ENCODE measurements at places on chromosomes 12 and 14.

DNA sequence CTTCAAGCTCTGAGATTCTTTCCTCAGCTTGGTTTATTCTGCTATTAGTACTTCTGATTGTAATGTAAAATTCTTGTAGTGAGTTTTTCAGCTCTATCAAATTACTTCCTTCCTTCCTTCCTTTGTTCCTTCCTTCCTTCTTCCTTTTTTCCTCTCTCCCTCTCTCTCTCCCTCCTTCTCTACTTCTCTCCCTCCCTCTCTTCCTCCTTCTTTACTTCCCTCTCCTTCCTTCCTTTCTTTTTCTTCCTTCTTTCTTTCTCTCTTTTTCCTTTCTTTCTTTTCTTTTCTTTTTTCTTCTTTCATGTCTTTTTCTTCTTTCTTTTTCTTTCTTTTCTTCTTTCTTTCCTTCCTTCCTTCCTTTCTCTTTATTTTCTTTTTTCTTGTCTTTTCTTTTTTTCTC lies 565.2 kb upstream of the STXBP6 start:
- DNase-seq, result no peak

- DNase-seq, result no peak
These were observed 25.9 kb downstream of the CEP83 start for GRCh38 chr12:94433744-94434143.

GRCh38 chr14:59358102-59358501 lies 107.1 kb downstream of the GPR135 start:
- DNase-seq, result no peak

DNA sequence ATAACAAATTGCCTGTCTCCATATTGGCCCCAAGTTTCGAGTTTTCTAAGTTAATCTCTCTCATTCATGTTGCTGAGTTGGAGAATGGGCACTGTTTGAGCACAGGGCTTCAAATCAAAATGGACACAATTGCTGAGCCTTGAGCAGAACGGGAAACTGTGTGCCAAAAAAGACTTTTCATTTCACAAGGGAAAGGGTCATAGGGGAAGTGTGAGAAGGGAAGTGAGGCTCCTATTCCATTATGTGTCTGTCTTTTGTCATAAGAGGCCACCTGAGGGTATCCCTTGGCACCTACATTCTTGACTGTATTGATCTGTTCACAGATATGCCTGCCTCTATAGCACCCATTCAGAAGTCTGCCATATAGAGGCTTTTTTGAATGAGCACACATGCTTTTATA lies 59.1 kb downstream of the TTLL5 start:
- no peak for DNase-seq

GRCh38 chr14:94924189-94924588 lies 154.3 kb upstream of the GSC start:
- no peak for DNase-seq

GRCh38 chr12:60230056-60230455 lies 634.2 kb downstream of the SLC16A7 start:
- no peak for DNase-seq

GRCh38 chr14:103281496-103282231 lies 52.4 kb upstream of the EIF5 start:
- DNase-seq, result no peak

DNA sequence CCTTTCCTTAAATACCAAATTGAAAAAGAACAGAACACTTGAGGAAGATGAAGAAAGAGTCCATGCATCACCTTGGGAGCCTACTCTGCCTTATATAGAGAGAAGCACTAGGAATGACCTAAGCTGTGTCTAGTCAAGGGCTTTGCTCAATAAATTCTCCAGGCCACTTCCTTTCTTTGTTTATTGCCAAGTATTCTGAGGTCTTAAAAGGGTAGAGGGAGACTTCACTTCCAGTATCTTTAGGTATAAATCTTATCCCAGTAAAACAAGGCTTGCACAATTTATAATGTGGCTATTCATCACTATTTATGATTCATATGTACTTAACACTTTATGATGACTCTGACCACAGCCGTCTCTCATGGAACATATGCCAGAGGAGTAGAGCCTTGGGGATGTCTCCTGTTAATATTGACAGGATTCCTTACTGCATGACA lies 85.1 kb upstream of the ARHGAP5 start:
- DNase-seq, result no peak

DNA sequence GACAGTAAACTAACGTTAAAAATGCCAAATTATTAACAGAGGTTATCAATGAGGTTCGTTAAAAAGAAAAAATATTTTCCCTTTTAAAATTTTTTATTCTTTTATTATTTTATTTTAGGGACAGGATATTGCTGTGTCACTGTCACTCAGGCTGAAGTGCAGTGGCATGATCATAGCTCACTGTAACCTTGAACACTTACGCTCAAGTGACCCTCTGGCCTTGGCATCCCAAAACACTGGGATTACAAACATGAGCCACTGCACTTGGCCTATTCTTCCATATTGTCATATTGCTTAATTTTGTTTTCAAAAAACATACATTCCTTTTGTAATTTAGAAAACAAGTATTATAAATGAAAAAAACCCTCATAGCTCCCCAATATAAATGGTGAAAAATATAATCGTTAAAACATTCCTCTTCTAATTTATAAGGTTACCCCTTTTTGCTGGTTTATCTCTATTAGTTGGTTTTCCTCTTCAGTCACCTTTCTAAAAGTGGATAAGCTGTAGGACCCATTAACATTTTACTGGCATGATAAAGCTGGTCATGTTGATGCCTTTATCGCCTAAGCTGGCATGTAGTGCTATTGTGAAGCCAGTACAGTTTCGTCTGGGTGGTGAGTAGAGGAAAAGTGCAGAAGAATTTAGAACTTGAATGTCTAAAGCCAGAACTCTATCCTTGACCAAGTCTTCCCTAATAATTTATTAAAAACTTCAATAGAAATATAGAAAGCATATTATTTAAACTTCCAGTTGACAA lies 27.6 kb downstream of the PDE3A start:
- DNase-seq, result no peak

GRCh38 chr12:56237552-56237951 lies 7.7 kb downstream of the SLC39A5 start:
- DNase-seq, result no peak

DNA sequence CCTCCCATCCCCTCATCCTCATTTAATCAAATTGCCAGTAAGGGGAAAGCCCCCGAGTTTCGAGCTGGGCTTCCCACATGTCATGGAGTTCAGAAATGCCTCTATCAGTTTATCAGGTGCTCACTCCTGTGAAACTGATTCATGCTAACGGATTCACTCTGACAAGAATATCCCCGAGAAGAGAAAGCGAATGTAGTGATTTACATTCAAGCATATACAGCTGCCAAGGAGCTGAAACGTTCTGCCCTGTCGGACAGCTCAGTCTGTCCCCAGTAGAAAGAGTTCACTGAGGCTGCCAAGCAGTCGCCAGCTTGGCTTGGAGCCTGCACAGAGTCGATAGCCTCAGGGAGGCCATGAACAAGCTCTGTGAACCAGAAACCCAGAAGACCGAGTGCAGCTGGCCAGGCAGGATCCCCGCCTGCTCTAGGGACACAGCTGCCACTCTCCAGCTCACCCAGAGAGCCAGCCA lies 88.4 kb downstream of the TMCC3 start:
- DNase-seq, result no peak

DNA sequence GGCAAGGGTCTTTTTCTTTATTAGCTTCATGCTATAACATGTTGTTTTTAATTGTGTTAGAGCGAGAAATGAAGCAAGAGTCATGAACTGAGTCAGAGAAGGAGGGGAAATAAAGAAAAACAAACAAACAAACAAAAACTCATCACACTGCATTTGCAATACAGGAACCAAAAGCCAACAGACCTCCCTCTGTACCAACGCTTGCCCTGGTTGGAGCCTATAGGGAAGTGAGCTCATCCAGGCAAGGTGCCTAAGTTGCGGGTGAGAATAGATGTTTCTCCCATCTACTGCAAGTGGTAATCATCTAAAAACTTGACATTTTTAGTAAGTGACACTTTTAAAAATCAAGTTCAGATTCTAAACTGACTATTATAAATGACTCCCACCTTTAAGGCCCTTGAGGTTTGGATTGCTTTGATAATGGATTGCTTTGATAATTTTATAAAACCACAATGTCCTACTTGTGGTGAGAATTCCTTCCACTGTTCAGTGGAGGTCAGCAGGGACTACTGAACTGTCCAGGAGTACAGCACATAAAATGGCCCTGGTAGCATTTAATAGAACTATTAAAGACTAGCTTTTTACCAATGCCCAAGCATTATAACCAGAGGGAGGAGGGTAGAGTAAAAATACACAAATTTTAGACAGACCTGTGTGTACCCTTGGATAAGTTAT lies 31.3 kb downstream of the SLC38A1 start:
- DNase-seq, result no peak

GRCh38 chr12:131583090-131583712 lies 127.7 kb upstream of the SFSWAP start:
- DNase-seq, result no peak

DNA sequence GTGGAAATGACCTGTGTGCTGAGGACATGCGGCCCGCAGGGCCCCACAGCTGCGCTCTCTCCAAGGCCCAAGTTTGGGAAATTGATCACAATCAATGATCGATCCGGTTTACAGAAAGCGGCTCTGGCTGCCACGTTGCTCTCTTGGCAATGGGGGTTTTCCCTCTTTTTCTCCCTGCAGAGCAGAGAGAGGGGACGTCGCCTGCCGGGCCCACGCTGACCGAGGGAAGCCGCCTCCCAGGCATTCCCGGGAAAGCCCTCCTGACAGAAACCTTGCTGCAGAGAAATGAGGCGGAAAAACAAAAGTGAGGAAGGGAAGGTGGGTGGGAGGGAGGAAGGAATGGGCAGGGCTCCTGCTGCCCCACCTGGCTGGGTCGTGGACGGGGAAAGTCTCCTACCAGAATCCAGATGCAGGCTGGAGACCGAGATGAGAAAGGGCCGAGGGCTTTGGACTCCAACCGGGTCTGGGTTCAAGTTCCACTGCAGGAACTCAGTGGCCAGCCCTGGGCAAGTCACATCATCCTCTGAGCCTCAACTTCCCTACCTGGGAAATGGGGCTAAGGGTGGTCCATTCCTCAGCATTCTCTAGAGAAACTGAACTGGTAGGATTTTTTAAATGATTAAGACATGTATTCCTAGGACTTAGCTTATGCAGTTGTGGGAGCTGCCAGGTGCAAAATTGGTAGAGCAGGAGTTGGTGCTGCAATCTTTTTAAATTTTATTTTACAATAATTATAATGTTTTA lies 75.5 kb downstream of the PHETA1 start:
- no peak for DNase-seq

DNA sequence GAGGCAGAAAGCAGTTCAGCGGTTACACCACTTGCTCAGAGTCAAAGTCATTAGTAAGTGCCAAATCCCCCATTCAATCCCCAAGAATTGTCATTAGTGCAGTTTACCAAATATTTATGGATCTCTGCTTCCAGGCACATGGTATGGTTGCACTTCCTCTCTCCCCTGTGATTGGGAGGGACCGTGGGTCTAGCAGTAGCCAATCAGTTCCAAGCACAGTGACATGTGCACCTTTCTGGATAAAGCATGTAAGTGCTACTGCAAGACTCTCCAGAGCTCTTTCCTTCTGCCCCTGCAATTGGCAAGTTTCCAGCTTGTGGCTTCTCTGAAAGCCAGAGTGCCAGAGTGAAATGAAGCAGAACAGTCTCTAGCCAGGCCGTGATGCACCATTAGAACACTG lies 85.3 kb upstream of the FLRT2 start:
- no peak for DNase-seq

DNA sequence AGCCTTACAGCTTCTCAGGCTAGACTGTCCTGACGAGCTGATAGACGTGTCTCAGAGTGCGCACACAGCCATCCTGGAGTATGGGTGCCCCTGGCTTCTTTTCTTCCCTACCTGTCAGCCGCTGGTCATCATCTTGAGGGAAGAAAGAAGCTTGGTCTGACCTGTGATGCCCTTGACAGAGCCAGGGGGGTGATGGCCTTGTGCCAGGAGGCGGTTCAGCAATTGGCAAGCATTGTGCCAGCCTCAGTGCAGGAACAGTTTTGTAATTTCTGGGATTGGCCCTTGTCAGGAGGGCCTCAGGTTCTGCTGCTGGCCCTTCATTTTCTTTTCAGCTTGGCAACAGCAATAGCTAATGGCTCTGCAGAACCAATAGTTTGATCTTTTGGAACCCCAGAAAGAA lies 80.1 kb downstream of the ADCK1 start:
- DNase-seq, result no peak

GRCh38 chr14:95018821-95019220 lies 138.5 kb downstream of the DICER1 start:
- DNase-seq, result no peak

- no peak for DNase-seq
These were observed 88.8 kb downstream of the CHGA start for GRCh38 chr14:93011650-93012325.

- DNase-seq, result no peak
These were observed 9.5 kb upstream of the LTBP2 start for GRCh38 chr14:74621556-74621955.

DNA sequence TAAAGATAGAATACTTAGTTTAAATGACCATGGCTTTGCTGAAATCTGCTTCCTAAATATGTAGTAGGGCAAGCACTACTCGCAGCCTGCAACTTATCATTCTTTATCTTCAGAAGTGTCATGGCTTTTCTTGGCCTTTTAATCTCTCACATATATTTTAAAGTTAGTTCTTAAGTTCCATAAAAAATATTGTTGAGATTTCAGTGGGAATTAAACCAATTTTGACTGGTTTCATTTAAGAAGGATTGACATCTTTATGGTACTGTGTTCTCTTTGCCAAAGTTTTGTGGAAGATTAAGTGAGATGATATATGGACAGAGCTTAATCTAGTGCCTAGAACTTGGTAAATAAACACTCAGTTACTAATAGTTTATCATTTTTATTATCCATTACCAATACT lies 56.7 kb downstream of the KIAA0586 start:
- no peak for DNase-seq

GRCh38 chr12:132432721-132433577 lies 57.0 kb upstream of the FBRSL1 start:
- DNase-seq, result no peak

DNA sequence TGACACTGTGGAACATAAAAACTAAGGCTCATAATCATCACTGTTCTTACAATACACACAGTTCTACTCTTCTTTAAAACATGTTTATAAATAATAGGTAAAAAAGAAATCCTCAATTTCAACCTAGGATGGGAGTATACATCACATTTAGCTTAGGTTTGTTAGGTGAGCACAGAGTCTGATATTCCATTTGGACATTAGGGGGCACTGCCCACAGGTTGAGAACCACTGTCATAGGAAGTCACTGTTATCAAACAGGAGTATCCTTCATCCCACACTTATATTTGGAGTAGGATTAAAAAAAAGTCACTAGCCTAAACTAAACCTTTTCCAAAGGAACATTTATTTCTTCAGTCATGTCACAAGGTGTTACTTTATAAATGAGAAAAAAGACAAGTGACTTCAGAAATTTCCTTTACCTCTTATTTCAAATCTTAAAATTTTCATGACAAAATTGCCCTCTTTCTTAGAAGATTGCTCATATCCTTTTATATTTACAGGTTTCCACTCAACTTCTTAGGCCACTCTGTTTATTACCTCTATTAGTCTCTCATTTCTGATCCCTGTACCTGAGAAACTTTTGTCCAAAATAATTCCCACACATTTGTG lies 240.6 kb downstream of the CPNE8 start:
- DNase-seq, result no peak

DNA sequence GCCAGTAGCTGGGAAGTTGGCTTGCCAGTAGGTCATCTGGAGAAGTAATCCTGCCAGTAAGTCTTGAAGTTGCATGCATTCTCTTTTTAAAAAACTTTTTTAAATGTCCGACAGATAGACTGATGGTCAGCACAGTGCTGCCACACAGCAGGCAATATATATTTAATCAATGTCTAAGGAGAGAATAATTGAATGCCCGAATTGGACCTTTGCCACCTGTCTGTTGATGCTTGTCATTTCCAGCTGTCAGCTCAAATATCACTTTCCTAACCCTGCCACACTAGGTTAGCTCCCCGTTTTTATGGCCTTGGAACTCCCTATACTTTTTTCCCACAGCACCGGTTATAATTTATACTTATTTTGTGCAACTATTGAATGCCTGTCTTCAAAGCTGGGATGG lies 2.1 kb upstream of the SLC15A4 start:
- no peak for DNase-seq

All from stimulated activated CD8-positive, alpha-beta memory T cell treated with anti-CD3 and anti-CD28 coated beads, Interleukin-12 subunit alpha, Interleukin-12 subunit beta, amount 100 ng/mL, for 1 hour (primary cell).